ENCODE measurements at places on chromosomes 12 and 14.

DNA sequence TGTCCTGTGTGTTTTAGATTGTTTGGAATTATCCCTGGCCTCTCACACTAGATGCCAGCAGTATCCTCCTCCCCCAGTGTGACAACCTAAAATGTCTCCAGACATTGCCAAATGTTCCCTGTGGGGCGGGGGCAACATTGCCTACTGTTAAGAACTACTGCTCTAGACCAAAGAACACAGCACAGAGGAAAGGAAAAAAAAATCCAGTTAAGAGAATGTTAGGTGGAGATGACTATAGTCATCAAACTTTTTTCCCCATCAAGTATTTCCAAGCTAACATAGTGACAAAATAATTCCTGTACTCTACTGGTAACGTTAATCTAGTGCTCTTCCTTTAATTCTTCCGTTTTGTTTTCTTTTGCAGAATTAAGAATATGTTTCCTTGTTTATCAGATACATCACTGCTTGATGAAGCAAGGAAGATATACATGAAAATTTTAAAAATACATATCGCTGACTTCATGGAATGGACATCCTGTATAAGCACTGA is 3.5 kb downstream of the CDKN1B start:
- DNase-seq = peak; percentile 57

DNA sequence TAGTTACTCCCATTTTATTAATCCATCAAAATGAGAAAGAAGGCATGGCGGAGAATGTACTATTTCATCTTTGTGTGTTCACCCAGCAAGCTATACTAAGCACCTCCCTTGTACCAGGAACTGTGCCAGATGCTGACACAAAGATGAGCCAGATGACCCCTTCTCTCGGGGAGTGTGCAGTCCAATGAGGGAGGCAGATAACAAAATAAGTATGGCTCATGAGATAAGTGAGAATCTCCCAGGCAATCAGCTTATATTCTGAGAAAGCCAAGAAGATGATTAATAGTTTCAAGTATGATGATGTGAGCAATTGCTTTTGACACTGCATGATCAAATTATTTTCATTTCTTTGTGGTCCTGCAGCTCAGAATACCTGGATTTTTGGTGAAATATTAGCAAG is 1.3 kb upstream of the TMEM233 start:
- peak; percentile 25 for DNase-seq

DNA sequence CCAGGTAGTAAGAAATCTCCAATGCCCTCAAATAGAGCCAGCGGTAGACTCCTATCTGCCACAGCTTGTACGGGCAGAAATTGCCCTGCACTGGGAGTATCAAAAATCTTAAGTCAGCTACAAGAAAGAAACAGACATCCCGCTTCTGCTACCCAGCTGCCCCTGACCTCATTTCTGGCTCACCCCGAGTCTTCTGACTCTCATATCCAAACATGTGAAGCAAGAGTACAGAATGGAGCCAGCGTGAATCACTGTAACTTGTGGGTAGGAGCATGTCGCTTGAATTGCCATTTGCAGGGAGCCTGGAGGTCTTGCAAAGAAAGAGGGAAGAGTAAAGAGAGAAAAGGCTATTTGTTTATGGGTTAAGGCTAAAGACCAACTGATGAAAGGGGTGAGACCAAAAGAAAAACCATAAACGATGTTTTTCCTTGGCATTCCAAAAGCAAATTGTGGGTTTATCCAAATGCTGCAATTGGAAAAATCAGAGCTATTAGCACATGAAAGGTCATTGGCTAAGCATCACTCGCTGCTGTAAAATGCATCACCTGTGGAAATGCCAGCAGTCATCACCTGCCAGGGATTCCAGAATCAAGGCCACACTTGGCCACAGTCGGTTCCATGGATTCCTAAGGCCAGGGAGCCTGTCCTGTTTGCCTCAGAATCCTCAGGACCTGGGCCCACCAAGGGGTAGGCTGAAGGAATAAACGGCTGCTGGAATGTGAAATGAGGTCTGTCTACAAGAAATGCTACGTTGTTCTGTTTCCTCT is 86.6 kb downstream of the FOXN3 start:
- no peak for DNase-seq

- no peak for DNase-seq
Measured at GRCh38 chr14:94278731-94279130, 14.3 kb downstream of the SERPINA10 start.

DNA sequence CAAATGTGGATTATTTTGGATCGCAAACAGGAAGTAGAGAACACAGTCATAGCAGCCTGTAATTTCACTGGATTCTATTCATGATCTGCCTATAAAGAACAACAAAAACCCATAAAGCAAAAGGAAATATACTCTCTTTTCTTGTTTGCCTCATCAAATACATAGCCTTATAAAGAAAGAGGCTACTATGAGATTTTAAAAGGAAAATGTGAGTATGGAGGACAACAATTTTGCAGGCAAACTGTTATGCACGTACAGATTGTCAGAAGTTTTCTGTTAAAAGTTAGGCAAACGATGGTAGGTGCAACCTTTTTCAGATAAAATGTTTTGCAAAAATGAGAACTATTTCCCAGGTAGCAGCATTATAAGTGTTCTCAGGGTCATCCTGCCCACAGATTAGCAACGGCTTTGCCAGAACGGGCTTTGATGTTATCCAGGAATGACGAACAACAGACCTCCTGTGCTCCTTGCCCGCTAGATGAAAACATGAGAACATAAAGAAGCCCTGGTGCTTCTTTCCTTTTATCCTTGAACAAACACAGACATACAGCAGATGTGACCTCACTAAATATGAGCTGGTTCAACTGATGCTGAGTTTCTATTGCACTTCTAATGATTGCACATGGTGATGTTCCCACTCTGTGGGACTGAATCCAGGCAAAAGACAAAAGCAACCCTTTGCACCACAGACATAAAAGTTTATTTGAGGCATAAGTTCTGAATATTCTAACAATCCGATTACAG is 88.1 kb downstream of the ITPR2 start:
- no peak for DNase-seq

DNA sequence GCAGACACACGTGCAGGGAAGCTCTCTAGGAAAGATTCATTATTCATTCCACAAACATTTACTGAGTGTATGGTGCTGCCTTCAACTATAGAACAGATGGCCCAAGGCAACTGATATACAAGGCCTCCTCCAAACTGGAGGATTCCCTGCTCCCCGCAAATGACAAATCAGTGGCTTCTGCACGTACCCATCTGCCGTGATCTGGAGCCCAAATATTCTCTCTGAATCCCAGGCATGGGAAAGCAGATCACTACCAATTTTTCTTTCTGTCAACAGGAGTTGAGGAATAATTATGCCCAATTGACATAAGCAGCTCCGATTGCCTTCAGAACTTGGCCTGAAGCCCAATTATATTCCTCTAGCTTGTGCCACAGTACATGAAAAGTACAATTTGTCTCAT is 174.2 kb upstream of the CCDC196 start:
- no peak for DNase-seq

GRCh38 chr14:100534528-100535286 is 52.5 kb downstream of the BEGAIN start:
- peak; percentile 39 for DNase-seq

DNA sequence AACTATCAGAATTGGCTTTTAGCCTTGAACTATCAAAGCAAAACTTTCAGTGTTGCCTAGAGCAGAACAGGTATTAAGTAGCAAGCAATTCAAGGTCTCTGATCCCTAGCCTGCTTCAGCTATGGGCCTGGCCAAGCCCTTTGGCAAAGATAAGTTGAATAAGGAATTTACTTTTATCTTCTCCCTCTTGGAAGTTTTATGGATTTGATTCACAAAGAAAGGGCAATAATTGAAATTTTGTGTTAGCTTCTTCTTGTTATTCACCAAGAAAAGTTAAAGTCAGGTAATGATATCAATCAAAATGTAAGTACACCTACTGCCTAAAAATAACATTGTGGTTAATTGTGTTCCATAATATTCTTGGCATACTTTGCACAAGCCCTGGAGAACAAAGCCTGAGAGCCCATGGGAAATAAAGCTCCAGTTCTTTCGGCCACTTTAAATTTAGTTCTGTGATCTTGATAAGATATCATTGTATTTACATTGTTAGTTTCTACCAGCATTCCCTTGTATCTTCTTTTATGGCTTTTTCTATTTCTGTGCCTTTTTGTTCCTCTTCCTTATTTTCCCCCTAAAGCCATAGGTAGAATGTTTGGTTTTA is 158.0 kb downstream of the RAD51B start:
- DNase-seq = no peak

GRCh38 chr14:100838493-100839314 is 12.8 kb downstream of the MEG3 start:
- no peak for DNase-seq
